ENCODE measurements at places on chromosomes 16 and 17. TPM values are rescaled to one million over a fixed set of nuclear protein-coding genes. Genes with fewer than 3 reads are reported as not detected.

PYY gene
- total RNA-seq, result 0.56 TPM

TPSG1 gene
- not detected for total RNA-seq

HIGD1B gene
- total RNA-seq, result not detected

TMEM256 gene
- 138 TPM for total RNA-seq

LCAT gene
- total RNA-seq, result 18.9 TPM

DNASE1L2 gene
- total RNA-seq, result not detected

P4HB gene
- 620 TPM for total RNA-seq

TBC1D3B gene
- 0.54 TPM for total RNA-seq

SLC46A1 gene
- 12.7 TPM for total RNA-seq

KRT28 gene
- total RNA-seq, result not detected

SOST gene
- not detected for total RNA-seq

CA4 gene
- total RNA-seq, result 4.9 TPM

NACA2 gene
- not detected for total RNA-seq

AHSP gene
- total RNA-seq, result not detected

KRTAP4-1 gene
- not detected for total RNA-seq

NTN1 gene
- total RNA-seq, result 3.0 TPM

RDM1 gene
- 3.9 TPM for total RNA-seq

FOXJ1 gene
- total RNA-seq, result 8.7 TPM

ITGB4 gene
- total RNA-seq, result 9.7 TPM

SMARCE1 gene
- total RNA-seq, result 77.6 TPM

KRTAP4-6 gene
- total RNA-seq, result not detected

NOD2 gene
- 3.3 TPM for total RNA-seq

NUTF2 gene
- total RNA-seq, result 321 TPM

TM4SF5 gene
- total RNA-seq, result not detected

PCYT2 gene
- total RNA-seq, result 82.9 TPM

CCDC92B gene
- 8.4 TPM for total RNA-seq

MT4 gene
- not detected for total RNA-seq

MRM1 gene
- total RNA-seq, result 20.4 TPM

GINS2 gene
- total RNA-seq, result 40.5 TPM

DRC3 gene
- not detected for total RNA-seq

PLCG2 gene
- total RNA-seq, result 5.9 TPM

OGFOD3 gene
- 24.6 TPM for total RNA-seq

ST6GALNAC1 gene
- total RNA-seq, result not detected

KRTAP2-2 gene
- total RNA-seq, result not detected

TEKT1 gene
- not detected for total RNA-seq

MT1H gene
- 54.5 TPM for total RNA-seq

GPR139 gene
- total RNA-seq, result 1.8 TPM

KRT12 gene
- total RNA-seq, result not detected

KRTAP2-1 gene
- not detected for total RNA-seq

GALR2 gene
- 2.2 TPM for total RNA-seq

CUEDC1 gene
- total RNA-seq, result 3.0 TPM

TBX6 gene
- 2.3 TPM for total RNA-seq

NPTX1 gene
- 20.1 TPM for total RNA-seq

CLEC19A gene
- total RNA-seq, result not detected

PDIA2 gene
- 0.87 TPM for total RNA-seq

NAGPA gene
- 20.7 TPM for total RNA-seq

IRX5 gene
- total RNA-seq, result 0.07 TPM

BTBD17 gene
- 4.9 TPM for total RNA-seq

MT1M gene
- total RNA-seq, result 1.1 TPM

TMEM208 gene
- total RNA-seq, result 18.4 TPM

ITGA2B gene
- 13.3 TPM for total RNA-seq
